HFF-Myc (cell line): ENCODE measurements at places on chromosomes 16 and 17.

DNA sequence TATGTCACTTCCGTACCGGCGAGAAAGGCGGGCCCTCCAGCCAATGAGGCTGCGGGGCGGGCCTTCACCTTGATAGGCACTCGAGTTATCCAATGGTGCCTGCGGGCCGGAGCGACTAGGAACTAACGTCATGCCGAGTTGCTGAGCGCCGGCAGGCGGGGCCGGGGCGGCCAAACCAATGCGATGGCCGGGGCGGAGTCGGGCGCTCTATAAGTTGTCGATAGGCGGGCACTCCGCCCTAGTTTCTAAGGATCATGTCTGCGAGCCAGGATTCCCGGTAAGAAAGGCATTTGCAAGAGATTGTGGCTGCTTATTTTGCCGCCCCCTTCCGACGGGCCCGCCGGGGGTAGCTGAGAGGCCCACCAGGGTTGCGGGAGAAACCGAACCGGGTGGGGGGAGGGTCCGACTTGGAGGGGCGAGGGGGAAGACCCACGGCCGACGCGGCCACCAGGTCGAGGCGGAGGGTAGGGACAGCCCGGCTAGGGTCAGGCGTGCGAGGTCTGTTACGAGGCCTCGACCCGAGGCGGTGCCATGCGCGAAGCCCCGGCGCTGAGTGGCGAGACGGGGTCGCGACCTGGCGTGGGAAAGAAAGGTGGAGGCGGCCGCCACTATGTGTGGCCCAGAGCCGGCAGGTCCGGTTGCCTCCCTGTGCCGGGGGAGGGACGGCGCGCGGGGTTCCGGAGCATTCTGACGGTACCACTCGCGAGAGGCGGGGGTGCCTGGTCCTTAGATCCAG, 6.7 kb upstream of the CD68 start:
- DNase-seq: peak; percentile 95

DNA sequence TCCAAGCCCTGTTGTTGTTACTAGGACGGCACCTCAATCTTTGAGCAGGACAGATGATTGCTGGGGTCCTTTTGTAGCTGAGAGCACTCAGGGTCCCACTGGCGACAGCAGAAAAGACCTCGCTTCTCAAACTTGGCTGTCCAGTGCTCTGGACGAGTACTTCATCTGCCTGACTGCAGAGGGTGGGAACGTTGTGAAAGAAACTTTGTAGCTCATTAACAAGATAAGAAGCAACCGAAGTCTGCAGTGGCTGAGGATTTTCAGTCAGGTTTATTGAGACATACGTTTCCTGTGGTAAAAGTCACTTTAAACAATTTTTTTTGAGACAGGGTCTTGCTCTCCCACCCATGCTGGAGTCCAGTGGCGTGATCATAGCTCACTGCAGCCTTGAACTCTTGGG, 191.7 kb downstream of the PRKCB start:
- no peak for DNase-seq

DNA sequence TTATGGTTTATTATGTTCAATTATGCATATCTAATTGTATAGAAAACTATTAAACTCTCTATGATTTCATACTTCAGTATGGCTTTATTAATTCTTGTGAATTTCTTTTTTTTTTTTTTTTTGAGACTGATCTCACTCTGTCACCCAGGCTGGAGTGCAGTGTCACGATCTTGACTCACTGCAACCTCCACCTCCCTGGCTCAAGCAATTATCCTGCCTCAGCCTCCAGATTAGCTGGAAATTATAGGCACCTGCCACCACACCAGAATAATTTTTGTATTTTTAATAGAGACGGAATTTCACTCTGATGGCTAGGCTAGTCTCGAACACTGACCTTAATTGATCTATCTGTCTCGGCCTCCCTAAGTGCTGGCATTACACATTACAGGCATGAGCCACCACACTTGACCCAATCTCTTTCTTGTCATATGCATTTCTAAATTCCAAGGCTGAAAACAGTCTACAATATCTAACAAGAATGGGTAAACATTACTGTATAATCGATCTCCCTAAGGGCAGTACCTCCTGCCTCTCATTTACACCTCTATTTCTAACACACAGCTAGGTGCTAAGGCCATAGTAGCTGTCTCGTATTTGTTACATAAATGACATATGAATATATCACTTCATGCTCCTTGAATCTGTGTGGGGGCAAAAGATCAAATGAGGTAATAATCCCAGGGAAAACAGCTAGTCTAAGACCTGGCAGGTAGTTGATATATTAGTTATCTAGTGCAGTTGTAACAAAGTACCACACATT, 258.2 kb upstream of the CDH8 start:
- DNase-seq: no peak

- DNase-seq: no peak
Measured at GRCh38 chr17:29179232-29180033, 765 bp downstream of the MYO18A start.

DNA sequence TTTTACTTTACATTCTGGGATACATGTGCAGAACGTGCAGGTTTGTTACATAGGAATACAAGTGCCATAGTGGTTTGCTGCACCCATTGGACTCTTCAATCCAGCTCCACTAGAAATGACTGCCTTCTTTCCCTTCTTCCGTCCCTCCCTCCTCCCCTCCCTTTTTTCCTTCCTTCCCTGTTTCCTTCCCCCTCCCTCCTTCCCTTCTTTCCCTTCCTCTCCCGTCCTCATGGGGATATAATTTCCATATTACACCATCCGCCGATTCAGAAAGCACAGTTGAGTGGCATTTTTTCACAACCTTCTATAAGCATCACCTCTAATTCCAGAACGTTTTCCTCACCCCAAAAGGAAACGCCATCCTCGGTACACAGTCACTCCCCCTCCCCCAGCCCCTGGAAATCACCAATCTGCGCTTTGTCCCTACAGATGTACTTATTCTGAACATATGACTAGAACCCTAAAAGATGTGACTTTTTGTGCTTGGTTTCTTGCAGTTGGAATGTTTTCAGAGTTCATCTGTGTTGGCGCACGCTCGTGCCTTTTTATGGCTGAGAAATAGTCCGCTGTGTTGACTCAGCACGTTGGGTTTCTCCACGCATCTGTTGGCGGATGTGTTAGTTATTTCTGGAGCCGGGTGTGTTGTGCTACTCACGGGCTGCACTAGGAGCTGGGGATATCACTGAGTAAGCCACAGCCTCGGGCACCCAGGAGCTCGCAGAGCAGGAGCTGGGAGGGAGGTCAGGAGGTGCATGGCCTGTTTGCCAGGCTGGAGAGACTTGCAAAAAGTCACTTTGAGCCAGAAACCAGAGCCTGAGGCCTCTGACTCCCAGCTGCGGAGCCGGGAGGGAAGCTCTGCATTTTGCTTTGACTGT, 336.4 kb downstream of the SEC14L1 start:
- peak; percentile 89 for DNase-seq

- no peak for DNase-seq
Measured at GRCh38 chr17:81066072-81066471, 31.1 kb downstream of the BAIAP2 start.

- no peak for DNase-seq
Measured at GRCh38 chr16:81784072-81784795, 5.1 kb downstream of the PLCG2 start.

DNA sequence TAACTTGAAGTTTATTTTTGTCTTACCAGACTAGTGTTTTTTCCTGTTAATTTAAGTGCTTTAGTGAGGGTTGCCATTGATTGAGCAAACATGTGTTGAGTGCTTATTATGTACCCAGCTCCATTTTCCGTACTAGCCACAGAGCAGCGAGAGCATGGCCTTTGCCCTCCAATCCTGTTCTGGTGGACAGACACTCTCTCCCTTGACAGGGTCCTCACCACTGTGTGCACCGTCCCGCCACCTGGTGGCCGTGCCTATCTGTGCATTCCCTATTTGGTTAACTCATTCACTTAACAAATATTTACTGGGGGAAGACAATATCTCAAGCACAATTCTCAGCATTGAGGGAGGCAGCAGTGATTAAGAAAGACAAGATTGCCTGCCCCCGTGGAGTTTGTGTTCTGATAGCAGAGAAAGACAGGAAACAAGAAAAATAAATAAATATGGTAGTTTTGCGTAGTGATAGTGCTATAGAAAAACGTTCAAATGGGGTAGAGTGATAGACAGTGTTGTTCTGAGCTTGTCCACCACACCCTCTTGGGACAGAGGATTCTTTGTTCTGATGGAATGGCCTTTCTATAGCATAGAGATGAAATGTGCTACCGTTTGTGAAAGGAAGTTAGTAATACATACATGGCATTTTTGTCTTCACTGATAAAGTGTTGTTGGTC, 13.0 kb downstream of the CDH13 start:
- DNase-seq: no peak

DNA sequence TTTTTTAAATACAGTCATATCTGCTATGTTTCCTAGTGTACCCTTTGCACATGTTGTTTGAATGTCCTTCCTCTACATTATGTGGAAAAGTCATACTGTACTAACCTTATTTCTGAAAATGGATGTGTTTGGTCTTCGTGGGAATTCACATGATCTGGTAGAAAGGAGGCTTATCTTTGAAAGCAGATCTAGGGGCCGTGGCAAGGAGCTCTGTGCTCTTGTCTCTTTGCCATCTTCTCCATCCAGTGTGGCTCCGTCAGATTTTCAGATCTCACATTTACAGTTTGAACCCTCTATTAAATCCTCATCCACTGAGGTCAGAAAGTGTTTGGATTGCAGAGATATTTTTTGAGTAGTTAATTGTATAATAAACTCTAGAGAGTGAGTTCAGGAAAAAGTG, 32.9 kb downstream of the MAP2K4 start:
- DNase-seq: no peak

DNA sequence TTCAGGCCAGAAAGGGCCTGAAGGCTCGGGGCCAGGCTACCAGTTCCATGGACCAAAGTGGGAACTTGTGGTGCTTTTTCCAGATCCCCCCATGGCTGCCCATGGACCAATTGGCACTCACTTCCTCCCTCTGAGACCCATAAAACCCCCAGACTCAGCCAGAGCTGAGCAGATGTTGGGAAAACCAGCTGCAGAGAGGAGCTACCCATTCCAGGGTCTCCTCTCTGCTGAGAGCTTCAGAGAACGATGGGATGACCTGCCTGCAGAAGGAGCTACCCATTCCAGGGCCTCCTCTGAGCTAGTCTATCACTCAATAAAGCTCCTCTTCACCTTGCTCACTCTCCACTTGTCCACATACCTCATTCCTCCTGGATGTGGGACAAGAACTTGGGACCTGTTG, 52.2 kb upstream of the MED9 start:
- DNase-seq: no peak

GRCh38 chr17:64339516-64340490, 50.9 kb downstream of the PECAM1 start:
- no peak for DNase-seq

GRCh38 chr16:13492046-13492445, 427.9 kb upstream of the ERCC4 start:
- no peak for DNase-seq

DNA sequence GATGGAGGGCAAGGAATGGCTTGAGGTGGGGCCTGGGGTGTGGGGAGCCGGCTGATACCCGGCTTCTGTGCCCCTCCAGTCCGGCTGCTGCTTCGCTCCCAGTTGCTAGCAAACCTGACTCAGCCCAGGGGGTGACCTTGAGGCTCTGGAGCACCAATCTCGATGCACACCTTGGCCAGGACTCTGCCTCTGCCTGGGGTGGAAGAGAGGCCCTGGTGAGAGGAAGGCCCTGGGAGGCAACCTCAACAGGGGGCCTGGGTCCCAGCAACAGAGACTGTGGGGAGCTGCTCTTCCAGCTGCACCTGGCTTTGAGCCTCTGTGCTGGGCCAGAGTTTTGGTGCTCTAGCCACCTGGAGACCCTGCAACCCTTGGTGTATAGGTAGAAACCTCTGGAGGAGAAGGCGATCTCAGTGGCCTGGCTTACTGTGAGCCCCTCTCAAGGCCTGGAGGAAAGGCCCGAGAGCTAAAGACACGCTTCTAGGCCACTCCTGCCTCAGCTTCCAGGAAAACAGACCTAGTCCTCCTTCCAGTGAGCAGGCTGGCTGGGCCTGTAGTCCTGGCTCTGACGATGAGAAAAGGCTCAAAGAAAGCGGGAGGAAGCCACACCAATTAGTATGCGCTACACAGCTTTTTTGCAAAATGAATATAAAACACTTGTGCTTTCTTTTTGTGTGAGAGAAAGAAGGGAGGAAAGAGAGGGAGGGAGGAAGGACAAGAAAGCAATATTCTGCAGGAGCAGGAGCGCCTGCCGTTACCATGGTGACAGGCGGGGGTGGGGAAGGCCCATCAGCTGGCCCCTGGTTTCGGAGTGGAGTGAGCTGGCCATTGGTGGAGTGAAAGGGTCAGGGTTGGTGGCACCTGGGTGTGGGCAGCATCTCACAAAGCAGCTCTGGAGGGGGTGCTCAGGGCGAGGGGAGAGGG, 51.0 kb downstream of the VAC14 start:
- no peak for DNase-seq

GRCh38 chr17:82065638-82066303, at the start of gene DUS1L:
Gene DUS1L (minus strand): TSS chr17:82065804. CDS start chr17:82065059, 745 bp downstream.
- no peak for DNase-seq

GRCh38 chr17:7217113-7217987, 2.3 kb downstream of the DLG4 start:
- DNase-seq: no peak

DNA sequence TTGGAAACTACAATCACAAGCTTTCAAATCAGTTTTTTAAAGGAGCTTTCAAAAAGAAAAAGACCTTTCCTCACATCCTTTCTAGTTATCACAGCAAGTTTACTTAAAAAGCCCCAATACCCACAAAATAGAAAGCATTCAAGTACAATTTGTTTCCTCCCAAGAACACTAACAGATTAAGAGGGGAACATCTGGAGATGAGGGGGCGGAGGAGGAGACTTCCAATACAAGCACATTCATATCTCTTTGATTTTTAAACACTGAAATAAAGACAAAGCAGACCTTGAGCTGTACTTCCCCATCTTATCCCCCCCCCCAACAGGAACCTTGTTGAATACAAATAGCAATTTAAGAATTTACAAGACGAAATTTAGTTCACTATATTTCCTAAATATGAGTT, 2.0 kb downstream of the YWHAE start:
- DNase-seq: no peak

DNA sequence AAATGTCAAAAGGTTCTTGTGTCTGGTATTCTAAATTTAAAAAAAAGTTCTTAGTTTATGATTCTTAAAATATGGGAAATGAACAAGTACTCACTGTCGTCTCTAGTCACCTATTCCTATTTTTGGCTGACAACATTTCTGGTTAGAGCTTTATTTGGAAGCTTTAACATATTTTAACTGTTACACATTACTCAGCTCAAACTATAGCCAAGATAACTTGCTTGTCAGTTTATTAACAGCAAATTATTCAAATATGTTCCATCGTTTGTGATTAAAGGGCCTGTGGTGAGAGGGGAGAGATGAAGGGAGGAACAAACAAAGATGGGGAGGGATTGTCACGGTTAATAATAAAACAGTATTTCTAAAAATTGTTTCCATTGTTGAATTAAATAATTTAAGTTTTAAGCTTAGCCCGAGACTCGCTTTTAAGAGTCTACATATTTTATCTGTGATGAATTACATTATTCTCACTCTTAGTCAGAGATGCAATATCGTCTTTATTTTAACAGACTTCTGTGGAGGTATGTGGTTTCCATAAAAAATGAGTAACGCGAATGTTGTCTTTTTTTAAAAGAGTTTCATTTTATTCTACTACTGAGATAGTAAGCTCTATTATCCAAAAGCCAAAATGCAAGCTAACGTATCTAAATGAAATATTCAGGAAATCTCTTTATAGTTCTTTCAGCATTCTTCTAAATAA, 321.9 kb upstream of the PMFBP1 start:
- no peak for DNase-seq
